Endodermal cell (in vitro differentiated cells): ENCODE measurements at places on chromosomes 1 and 21. TPM values are rescaled to one million over a fixed set of nuclear protein-coding genes. Genes with fewer than 3 reads are reported as not detected.

LAD1 gene
- 5.5 to 13.6 TPM (median 11.8 TPM) in 3 replicates for total RNA-seq

ZFP69 gene
- 3.5 to 6.3 TPM (median 6.0 TPM) in 3 replicates for total RNA-seq

TEDDM1 gene
- not detected in 2 replicates for total RNA-seq

MX1 gene
- total RNA-seq = 0.84 and 1.6 TPM in 2 replicates

- DNase-seq = no peak
Measured at GRCh38 chr1:201925981-201926645, 20.2 kb downstream of the LMOD1 start.

DNA sequence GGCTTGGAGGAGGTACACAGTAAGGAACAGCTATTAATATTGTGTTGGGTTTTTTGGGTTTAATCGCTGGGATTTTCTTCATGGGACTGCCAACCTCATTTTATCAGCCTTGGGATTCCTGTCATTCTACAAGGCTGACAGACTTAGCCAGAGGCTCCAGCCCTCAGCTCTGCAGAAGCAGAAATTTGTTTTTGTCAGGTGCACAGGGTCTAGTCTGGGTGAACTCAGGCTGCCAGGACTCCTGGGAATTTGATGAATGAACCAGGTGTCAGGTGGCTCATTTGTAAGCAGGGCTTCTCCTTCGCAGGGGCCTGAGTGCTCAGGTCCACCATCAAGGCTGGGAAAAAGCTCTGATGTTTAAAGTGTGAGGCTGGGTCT is 11.5 kb upstream of the ZNF362 start:
- DNase-seq = peak; percentile 35

- no peak for DNase-seq
Measured at GRCh38 chr21:44803651-44804050, 2.0 kb upstream of the UBE2G2 start.

GRCh38 chr1:125119024-125119441 is 3934.3 kb downstream of the SRGAP2C start:
- DNase-seq = no peak

- DNase-seq = no peak
Measured at GRCh38 chr1:150968491-150968890, 6.1 kb downstream of the CERS2 start.

DNA sequence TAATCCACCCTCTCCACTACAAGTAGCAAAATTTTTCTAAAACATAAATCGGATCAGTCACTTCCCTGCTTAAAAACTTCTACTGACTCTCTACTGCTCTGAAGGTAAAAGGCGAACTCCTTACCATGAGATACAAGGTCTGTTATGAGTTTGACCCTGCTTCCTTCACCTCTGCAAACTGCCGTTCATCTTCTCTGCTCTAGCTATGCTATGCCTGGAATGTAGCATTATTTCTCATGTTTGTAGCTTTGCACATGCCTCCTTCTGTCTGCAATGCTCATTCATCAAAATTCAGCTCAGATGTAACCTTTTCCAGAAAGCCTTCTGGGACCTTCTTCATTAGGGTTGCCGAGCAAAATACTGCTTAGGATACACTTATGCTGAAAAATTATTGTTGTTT is 30.8 kb downstream of the RPL5 start:
- DNase-seq = no peak

DNA sequence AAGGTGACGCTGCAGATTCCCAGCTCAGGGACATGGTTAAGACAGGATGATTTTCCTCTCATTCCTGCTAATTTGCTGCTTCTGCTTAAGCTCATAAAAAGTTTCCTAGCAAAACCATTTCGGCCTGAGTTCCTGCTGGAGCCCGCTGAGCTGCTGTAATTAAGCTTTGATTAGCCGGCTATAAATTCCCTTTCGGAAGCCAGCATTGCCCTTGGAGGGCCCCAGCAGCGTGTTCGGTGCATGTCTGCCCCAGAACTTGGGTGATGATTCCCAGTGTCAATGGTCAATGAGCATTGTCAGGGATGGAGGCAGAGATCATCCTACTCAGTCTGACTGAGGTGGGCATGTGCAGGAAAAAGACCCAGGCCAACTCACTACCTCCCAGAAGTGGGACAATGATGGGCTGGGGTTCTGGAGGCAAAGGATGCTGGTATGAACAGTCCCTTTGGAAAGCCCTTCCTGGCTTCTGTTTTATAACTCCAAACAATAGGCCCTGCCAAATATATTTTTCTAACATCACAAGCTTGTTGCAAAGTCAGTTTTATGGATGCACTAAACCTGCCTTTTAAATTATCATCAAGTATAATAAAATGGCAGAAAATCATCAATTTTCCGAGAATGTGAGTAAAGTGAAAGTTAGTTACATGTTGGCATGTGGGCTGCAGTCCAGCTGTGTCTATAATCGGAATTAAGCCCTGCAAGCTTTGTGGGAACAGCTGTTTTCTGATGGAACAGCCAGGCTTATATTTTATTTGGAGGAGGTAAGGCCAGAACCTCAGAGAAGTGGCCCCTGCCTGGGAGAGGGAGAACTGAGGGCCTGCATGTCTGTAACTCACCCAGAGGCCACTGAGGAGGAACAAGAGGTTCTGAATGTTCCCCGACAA is 257.1 kb downstream of the GRIK3 start:
- no peak for DNase-seq

DNA sequence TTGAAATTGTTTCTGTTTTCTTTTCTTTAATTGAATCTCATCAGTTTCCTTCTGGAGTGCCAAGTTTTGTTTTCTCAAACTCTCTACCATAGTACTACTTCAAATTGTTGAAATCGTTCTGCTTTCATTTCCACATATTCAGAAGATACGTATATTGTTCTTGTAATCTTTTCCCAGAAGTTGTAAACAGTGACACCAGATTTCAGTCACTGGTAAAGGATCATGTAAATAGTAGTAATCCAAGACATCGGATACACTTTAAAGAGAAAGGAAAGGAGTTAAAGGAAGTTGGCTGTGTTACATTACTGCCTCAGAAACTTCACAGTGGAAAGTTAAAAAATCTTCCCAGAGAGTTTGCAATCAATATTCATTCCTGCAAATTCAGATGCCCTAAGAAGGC is 67.5 kb downstream of the RGL1 start:
- no peak for DNase-seq

DNA sequence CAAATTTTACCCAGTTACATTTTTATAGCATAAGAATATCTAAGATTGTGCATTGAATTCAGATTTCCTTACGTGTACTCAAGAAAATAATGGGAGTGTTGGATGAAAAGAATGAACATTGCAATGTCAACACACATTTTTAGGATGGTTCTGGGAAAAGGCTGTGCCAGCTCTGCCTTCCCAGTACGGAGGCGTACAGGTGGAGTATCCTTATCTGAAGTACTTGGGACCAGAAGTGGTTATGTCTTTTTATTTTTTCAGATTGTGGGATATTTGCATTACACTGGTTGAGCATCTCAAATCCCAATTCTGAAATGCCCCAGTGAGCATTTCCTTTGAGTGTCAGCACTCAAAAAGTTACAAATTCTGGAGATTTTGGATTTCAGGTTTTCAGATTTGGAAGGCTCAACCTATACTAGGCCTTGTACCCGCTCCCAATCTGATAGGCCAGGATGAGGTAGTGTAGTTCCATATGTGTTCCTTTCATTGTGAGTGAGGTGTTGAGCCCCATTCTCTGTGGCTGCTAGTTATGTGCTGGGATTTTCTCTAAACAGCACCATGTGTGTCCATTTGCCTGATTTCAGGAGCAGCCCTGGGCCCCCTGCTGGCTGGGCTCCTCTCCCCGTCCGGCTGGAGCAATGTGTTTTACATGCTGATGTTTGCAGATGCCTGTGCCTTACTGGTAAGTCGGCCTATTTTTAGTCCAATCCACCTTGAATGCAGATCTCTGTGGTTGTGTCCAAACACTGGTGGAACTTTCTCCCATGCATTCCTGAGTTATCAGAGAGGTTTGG is 60.8 kb downstream of the SLC37A1 start:
- DNase-seq = peak; percentile 40

- peak; percentile 66 for DNase-seq
Measured at GRCh38 chr1:112359961-112360767, 35.9 kb upstream of the CTTNBP2NL start.
